ENCODE measurements at places on chromosomes 16 and 17.

- DNase-seq: no peak
Observed at GRCh38 chr17:76032073-76032779, 5.1 kb upstream of the EVPL start.

GRCh38 chr16:55088098-55088497, 157.4 kb downstream of the IRX5 start:
- DNase-seq: no peak

- no peak for DNase-seq
Observed at GRCh38 chr16:64481497-64481896, 640.4 kb downstream of the CDH11 start.

- DNase-seq: no peak
Observed at GRCh38 chr17:48751172-48751571, 22.6 kb upstream of the HOXB13 start.

GRCh38 chr16:81565321-81566028, 120.9 kb downstream of the CMIP start:
- no peak for DNase-seq

Data from suppressor macrophage treated with lipopolysaccharide for 4 hours (primary cell).